ENCODE measurements at places on chromosomes 2 and 18.

DNA sequence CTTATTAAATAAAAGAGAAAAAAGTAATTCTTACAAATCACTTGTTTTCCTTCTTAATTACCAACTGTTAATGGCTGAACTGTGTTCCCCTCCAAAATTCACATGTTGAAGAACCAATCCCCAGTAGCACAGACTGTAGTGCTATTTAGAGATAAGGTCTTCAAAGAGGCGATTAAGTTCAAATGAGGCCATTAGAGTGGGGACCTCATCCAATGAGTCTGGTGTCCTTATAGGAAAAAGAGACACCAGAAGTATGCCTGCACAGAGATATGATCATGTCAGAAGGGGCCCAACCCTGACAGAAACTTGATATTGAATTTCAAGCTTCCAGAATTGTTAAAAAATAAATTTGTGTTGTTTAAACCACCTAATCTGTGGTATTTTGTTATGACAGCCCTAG, 89.8 kb downstream of the MEMO1 start:
- no peak for DNase-seq

- DNase-seq, result no peak
Measured at GRCh38 chr2:180146114-180146513, 139.0 kb upstream of the CWC22 start.

GRCh38 chr2:12415536-12415935, 301.2 kb upstream of the TRIB2 start:
- DNase-seq, result no peak

DNA sequence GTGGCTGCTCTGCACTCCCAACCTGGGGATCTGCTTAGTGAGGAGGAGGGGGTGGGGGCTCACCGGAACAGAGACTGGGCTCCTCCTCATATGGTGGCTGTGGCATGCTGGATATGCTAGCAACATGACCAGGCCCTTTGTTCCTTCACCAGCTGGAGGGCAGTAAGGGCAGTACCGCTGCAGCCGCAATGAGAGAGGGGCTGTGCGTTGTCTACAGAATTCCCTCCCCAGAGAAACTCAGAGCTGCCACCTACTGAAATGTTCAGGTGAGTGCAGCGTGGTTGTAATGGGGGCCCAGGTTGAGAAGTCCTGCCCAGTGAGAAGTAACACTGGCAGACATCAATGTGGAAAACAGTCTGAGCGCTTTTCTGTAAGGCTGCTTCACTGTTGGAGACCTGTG, 1211.9 kb upstream of the NXPH2 start:
- DNase-seq, result no peak

DNA sequence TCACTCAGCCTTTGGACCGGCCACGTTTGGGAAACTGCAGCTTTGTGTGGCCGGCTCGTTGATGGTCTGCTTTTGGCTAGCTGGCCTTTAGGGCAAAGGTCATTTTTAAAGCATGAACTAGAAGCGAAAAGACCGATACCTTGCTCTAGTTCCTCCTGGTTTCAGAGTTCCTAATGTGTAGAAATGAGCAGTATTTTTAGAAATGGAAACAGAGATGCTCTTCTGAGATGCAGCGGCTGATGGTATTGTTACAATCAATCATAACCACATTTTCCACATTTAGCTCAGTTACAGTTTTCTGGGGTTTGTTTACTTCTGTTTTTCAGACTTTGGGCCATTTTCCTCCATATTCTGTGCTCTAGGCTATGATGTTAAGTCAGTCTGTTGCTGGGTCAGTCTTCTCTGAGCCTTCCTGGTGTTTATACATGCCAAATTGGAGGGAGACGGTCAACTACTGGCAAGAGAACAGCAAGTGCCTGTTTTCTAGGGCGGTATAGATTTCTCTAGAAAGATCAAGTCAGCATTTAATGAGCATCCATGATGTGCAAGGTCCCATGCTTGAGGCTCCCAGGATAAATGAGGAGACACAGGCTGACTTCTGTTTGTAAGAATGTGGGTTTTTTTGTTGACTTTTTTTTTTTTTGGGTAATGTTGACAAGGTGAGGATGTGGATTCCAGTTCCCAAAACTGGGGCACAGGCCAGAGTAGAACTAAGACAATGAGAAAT, 28.0 kb downstream of the RNF144A start:
- DNase-seq, result no peak

DNA sequence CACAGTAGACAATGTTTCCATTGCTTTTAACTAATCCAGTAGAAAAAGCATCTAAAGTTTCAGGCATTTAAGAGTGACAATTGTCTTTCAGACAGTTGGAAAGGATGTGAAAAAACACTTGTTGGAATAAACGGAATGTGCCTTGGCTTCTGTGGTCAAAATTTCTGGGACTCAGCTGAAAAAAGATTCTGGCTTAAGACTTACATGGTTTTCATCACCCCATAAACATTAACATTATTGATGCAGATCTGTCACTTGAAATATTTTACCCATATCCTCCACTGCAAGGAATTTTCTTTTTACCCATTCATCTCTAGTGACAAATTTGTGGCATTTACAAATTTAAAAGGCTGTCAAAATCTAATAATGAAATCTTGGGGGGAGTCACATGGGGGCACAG, 166.0 kb downstream of the SRBD1 start:
- no peak for DNase-seq

GRCh38 chr18:77045677-77046076, 86.9 kb downstream of the MBP start:
- DNase-seq, result no peak

GRCh38 chr2:62145478-62146100, 50.3 kb upstream of the B3GNT2 start:
- no peak for DNase-seq

Measured in nucleus accumbens (tissue), 56 donors.